ENCODE measurements at places on chromosomes 16 and 17.

GRCh38 chr17:1813088-1813487 is 16.6 kb downstream of the SMYD4 start:
- peak; percentile 42 for DNase-seq

GRCh38 chr17:34996422-34997285 is 16.3 kb downstream of the LIG3 start:
- no peak for DNase-seq

DNA sequence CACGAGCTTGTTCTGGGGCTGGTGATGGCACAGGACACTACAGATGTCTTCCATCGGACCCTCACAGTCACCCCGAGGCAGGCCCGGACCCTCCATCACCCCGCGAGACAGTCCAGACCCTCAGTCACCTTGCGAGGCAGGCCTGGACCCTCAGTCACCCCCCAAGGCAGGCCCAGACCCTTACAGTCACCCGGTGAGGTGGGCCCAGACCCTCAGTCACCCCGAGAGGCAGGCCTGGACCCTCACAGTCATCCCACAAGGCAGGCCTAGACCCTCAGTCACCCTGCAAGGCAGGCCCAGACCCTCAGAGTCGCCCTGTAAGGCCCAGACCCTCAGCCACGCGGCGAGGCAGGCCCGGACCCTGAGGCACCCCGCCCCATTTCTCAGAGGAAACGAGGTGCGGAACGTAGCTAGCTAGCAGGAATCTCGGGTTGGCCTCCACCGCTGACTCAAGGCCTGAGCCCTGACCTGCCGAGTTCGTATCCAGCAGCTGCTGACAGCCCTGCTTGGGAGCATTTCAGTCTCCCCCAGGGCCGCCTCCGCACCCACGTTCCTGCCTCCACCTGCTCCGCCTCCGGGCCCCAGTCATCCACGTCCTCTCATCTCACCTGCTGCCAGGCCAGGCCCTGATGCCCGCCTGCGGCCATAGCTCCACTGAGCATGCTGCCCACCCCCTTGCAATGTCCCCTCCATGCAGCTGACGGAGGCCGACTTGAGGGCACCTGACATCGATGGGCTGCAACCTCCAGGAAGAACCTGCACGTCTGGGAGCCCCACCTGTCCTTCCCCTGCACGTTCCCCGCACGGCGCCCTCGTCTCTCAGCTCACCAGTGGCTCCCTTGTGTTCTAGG is 28.7 kb downstream of the RPH3AL start:
- DNase-seq: peak; percentile 14

DNA sequence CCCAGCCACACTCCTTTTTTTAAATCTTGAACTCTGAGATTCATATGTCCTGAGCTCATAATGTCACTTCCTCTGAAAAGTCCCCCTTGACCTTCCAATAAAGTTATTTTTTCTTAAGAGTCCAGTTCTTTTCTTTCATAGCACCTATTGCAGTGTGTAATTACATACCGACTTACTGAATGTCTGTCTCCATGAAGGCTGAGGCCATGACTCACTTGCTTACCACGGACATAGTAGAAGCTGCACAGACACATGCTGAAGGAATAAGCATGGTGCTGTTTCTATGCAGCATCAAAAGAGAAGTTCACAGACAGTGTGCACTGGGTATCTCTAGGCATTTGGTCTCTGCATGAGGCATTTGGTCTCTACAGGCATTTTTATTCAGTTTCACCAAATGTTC is 77.2 kb downstream of the C17orf67 start:
- no peak for DNase-seq

Measured in tibial artery (tissue), 4 donors.